ENCODE measurements at places on chromosomes 3 and 15. TPM values are rescaled to one million over a fixed set of nuclear protein-coding genes. Genes with fewer than 3 reads are reported as not detected.

The ZPLD1 gene
- total RNA-seq = not detected

The ATP13A4 gene
- 1.2 TPM for total RNA-seq

The ZBED2 gene
- not detected for total RNA-seq

The ITIH1 gene
- 0.52 TPM for total RNA-seq

The C3orf85 gene
- not detected for total RNA-seq

The ACAN gene
- under 0.01 TPM for total RNA-seq

The GOLGA6B gene
- total RNA-seq = not detected

The SCN11A gene
- total RNA-seq = under 0.01 TPM

The MAP2K5 gene
- total RNA-seq = 7.3 TPM

The LOXL1 gene
- total RNA-seq = 0.73 TPM

The GOLGA8M gene
- total RNA-seq = 1.2 TPM

The OR5K3 gene
- total RNA-seq = 0.10 TPM

The KCNMB2 gene
- not detected for total RNA-seq

The NR1I2 gene
- not detected for total RNA-seq

The GOLGA8R gene
- total RNA-seq = 2.2 TPM

The ETV5 gene
- total RNA-seq = 0.42 TPM

The GOLGA8J gene
- total RNA-seq = not detected

The RAB6B gene
- 0.52 TPM for total RNA-seq

The DALRD3 gene
- total RNA-seq = 16.3 TPM

The SLC9C1 gene
- 0.10 TPM for total RNA-seq

The CASR gene
- 1.2 TPM for total RNA-seq

The FRMD5 gene
- not detected for total RNA-seq

The CADM2 gene
- 0.31 TPM for total RNA-seq

The AGBL1 gene
- under 0.01 TPM for total RNA-seq

The MYL3 gene
- not detected for total RNA-seq

The SLC24A5 gene
- total RNA-seq = under 0.01 TPM

The SV2B gene
- total RNA-seq = under 0.01 TPM

The IP6K1 gene
- 31.7 TPM for total RNA-seq

The IL20RB gene
- 0.94 TPM for total RNA-seq

The CCR9 gene
- total RNA-seq = 0.94 TPM

The GCNT3 gene
- not detected for total RNA-seq

The GLCE gene
- 3.7 TPM for total RNA-seq

The ARGFX gene
- not detected for total RNA-seq

The DLL4 gene
- total RNA-seq = not detected

The MLF1 gene
- 0.73 TPM for total RNA-seq

The GABRR3 gene
- total RNA-seq = under 0.01 TPM
